H7 (cell line): ENCODE measurements at places on chromosomes 1 and 21.

- DNase-seq: no peak
These were observed 72.2 kb upstream of the KRTAP19-8 start for GRCh38 chr21:31110430-31110829.

DNA sequence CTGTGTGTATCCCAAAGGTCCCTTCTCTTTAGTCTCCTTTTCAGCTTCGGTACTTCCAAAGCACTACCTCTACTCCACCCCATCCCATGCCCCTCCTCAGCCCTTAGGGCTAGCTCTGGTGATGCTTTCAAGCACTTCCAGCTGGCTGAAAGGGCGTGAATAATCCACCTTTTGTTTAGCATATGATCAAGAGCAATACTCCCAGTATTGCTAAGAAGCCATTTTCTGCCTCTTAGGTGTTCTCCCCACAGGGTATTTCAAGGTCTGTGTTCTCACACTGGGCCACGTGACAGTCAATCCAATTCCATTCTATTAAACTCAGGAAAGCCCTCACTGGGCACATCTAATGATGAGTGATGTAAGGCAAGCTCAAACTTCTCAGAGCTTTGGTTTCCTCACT, 298.5 kb upstream of the PROX1 start:
- DNase-seq: no peak

- DNase-seq: peak; percentile 33
These were observed 47.5 kb upstream of the CRNN start for GRCh38 chr1:152461544-152461943.

DNA sequence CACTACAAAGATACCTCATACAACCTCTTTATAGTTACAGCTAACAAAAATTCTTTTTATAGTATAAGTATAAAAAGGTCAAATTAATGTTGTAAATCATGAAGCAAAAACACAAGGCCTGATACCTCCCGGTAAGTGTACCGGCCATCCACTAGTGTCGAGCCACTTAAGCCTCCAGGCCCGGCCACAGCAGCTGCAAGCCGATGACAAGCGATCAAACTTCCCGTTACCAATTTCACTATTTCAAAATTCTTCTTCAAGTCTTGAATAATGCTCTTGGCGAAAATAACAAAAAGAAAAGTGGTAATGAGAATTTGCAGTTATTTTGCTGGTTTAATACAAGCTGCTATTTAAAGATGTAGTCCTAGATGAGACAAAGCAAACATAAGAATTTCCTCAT, 67.6 kb downstream of the USP24 start:
- no peak for DNase-seq

DNA sequence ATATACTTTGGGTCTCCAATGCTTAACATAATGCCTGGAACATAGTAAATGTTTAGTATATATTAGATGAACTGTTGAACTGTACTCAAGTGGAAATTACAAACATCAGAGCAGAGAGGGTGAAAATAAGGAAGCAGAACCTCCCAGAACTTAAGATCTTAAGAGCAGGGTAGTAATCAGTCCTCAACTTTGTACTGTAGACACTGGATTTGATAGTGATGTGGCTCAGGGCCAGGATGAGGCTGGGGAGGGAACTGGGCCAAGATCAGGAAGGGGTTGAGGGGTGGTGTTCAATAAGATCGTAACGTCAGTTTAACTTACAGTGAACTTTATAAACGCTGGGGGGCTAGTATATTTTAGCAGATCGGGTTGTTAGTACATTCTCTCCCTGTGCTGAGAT, 15.4 kb downstream of the MPZL1 start:
- no peak for DNase-seq

DNA sequence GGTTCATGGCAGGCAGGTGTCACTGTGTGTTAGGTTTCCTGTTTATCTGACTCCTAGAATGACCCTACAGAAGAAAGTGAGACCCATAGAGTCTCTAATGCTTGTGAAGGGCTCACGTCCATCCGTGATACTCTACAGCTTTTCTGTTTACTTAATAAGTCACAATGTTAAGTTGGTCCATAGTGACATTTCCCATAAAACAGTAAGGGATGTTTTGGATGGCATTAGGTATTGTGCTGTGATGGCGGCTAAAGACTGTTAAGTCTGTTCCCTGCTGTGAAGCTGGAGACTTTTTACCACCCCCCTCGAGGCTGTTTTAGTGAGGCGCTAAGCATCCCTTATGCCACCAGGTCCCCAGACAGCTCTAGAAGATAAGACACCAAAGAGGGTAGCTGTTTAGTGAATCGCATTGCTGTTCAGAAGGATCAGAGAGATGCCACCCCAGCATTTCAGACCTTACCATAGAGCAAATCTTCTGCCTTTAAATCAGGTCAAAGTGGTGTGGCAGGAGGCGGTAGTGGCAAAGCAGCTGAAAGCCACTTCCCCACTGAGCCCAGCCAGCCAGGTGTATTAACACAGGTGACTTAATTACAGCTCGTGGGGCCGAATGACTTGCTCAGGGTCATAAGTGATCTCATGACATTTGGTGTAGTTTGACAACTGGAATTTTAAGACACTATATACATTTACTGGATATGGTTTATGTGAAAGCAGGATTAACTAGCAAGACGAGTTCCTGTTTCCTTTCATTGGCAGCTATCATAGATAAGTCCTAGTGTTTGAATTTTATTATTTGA, 25.0 kb downstream of the SLC37A1 start:
- DNase-seq: no peak

- DNase-seq: no peak
These were observed 364.6 kb upstream of the PROX1 start for GRCh38 chr1:213623064-213623581.

GRCh38 chr1:9731561-9731960, 80.0 kb downstream of the PIK3CD start:
- no peak for DNase-seq

GRCh38 chr1:39788758-39789570, at the start of gene BMP8B:
Gene BMP8B (minus strand): TSS chr1:39788865. CDS start chr1:39788485, 380 bp downstream.
- peak; percentile 92 for DNase-seq

- DNase-seq: no peak
These were observed 34.2 kb downstream of the GATAD2B start for GRCh38 chr1:153888533-153888932.

DNA sequence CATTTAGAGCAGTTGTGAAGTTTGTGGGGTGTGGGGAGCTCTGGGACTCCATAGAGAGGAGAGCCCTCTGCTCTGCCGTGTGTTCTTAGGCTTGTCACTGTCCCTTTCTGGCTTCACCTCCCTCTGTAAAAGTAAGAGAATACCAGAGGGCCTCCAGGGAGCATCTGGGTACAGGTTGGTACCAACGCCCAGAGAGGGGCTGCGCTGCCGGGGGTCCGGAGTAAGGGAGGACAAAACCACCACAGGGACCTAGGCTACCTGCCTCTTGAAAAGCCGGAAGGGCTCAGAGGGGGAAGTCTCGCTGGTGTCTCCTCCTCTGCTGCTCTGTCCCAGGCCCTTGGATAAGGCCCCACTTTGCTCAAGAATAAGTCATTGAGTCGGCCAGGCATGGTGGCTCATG, 3.1 kb upstream of the TINAGL1 start:
- no peak for DNase-seq

DNA sequence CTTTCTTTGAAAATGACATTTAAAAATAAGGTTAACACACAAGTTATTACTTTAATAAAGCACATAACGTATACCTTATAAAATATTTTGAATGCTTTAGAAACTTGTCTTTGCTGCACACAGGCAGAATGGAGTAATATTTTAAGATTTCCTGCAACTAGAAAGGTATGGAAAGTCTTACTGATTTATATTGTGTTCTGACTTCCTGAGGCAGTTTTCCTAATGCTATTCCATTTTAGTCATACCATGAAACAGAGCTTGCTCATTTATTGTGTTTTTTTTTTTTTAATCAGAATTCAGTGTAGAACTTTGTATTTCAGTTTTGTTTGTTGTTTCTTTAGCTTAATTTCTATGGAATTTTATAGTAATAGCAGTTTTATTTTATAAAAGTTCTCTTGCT, 60.9 kb upstream of the S1PR1 start:
- DNase-seq: no peak

DNA sequence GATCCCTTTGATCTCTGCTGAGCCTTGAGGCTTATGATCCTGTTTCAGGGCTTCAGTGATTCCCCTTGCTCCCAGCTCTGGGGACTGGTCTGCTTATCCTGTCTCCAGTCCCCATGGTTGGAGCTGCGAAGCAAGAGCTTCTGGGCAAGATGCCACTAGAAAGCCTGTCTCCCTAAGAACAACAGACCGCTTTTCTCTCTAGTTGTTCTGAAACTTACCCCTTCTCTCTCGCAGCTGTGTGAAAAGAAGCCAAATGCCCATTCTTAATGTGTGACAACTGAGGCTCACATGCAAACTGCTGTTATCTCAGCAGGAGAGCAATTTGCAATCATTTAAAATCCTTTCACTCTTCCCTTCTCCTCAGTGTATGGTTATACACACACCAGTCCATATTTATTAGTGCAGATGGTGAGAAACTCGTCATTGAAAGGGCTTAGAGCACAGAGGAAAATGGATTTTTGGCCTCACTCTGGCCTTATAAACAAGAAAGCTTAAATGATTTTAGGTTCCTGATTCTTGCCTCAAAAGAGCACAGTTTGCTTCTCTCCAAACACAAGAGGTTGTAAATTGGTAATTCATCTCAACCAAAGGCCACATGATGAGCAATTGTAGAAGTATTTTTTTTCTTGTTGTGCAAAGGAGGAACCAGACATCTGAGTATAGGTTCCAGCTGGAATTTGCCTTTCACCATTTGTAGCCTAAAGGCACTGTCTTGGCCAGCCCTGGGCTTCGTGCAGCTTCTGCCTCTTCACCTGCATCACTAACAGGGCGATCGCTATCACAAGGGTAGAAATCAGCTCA, 179.2 kb upstream of the LMO4 start:
- peak; percentile 49 for DNase-seq

- DNase-seq: no peak
These were observed 9.0 kb downstream of the TMEM269 start for GRCh38 chr1:42793824-42794223.

DNA sequence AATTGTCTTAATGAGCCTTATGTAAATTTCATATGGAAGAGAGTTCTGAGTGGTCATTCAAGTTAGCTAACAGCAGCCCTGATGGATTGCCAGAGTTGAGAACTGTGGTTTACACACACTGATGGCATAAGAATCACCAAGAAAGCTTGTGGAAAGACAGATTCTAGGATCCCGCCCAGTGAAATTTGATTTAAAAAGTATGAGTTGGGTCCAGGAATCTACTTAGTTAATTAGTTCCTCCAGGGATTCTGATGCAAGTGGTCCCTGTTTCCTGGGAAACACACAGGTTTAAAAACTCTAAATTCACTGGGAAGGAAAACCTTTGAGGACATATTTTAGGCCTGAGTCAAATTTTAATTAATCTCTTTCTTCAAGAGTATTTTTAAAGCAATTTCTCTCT, 144.3 kb downstream of the NTPCR start:
- no peak for DNase-seq

GRCh38 chr1:176211396-176212165, 4.5 kb upstream of the COP1 start:
- DNase-seq: no peak

- no peak for DNase-seq
These were observed 4.3 kb upstream of the DPYD start for GRCh38 chr1:97925151-97925550.

GRCh38 chr1:22826604-22827580, 116.3 kb downstream of the EPHB2 start:
- DNase-seq: peak; percentile 81

GRCh38 chr1:12798911-12799310, 7.7 kb downstream of the PRAMEF1 start:
- DNase-seq: no peak

GRCh38 chr21:26837539-26837938, 7.7 kb downstream of the ADAMTS1 start:
- DNase-seq: peak; percentile 20

DNA sequence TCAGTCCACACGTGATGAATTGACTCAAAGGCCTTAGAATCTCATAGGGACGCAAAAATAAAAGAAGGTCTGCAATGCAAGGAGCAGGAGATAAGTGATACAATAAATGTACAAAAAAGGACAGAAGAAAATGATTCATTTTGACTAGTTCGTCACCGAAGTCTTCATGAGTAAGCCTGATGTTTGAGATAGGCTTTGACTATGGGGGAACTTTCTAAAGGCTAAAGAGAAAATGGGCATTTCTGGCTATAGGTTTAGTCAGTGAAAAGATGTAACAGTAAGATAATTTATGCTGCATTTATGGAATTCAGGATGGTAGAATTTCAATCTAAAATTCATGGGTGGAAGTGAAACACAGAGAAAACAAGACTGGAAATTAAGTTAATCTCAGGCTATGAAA, 163.0 kb downstream of the ADGRL4 start:
- DNase-seq: no peak

GRCh38 chr1:176693697-176694329, 230.8 kb downstream of the PAPPA2 start:
- no peak for DNase-seq

- DNase-seq: no peak
These were observed 46.8 kb downstream of the MACO1 start for GRCh38 chr1:25477448-25478034.

DNA sequence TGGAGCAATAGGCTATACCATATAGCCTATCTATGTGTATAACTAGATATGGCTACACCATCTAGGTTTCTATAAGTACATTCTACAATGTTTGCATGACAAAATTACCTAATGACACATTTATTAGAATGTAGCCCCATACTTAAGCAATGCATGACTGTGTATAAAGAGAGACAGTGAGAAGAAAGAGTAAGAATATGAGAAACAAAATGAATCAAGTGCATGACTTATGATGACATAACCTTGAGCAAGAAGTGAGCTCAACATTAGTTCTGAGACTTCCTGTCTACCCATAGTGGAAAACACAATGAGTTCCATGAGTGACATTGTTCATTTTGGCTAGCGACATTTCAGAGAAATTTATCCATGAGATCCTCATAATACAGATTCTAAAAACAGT, 10.1 kb downstream of the SLC44A5 start:
- no peak for DNase-seq

- DNase-seq: peak; percentile 99
These were observed 666 bp downstream of the HP1BP3 start for GRCh38 chr1:20786253-20787028.

- DNase-seq: no peak
These were observed 7.9 kb downstream of the SLC45A3 start for GRCh38 chr1:205672395-205672889.

- DNase-seq: peak; percentile 61
These were observed 29.4 kb downstream of the MRPL37 start for GRCh38 chr1:54229281-54229891.

DNA sequence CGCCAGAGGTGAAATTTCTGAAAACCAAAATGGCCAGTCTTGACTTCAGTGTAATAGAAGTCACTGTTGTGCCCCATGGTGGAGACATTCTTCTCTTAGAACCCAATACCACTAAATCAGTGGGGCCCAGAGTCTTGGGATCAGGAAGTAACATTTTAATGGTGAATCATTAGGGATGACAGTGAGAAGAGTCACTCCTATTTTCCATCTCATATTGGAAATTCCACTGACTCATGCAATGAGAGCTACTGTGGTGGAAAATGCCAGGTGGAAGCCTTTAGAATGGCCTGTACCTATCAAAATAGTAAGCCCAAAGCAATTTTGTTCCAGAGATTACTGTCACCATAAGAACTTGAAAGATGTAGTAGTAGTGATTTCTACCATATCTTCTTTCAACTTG, 20.6 kb upstream of the PPM1J start:
- no peak for DNase-seq

- no peak for DNase-seq
These were observed 231.0 kb downstream of the RERE start for GRCh38 chr1:8586438-8586837.

GRCh38 chr1:165876121-165876520, 48.7 kb downstream of the UCK2 start:
- no peak for DNase-seq
